Ecto neural progenitor cell (in vitro differentiated cells): ENCODE measurements at places on chromosomes 4 and X.

DNA sequence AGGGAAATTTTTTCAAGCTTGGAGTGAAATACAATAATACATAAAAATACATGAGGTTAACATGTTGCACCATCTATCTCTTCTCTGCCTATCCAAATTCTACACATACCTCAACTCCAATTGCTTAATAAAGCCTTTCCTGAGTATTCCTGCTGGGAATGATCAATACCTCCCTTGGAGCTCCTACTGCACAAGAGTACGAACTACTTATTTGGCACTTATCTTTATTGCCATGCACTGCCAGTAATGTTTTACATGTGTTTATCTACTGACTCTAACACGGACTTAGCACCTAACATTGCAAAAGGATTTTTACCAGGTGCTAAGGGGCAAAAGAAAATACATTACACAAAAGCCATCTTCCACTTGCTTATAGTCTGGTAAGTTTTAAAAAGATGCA lies 80.2 kb downstream of the ADGRA3 start:
- no peak for DNase-seq

DNA sequence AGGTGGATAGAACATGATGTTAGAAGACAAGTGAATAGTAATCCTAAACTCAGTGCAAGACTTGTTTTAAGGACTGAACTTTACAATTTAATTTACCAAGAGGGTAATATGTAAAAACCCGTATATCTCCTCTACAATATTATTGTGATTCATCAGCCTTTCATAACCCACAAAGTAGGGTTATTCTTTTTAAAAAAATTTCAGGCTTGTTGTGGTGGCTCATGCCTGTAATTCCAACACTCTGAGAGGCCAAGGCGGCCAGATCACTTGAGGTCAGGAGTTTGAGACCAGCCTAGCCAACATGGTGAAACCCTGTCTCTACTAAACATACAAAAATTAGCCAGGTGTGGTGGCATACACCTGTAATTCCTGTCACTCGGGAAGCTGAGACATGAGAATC lies 7.2 kb downstream of the IBSP start:
- no peak for DNase-seq

DNA sequence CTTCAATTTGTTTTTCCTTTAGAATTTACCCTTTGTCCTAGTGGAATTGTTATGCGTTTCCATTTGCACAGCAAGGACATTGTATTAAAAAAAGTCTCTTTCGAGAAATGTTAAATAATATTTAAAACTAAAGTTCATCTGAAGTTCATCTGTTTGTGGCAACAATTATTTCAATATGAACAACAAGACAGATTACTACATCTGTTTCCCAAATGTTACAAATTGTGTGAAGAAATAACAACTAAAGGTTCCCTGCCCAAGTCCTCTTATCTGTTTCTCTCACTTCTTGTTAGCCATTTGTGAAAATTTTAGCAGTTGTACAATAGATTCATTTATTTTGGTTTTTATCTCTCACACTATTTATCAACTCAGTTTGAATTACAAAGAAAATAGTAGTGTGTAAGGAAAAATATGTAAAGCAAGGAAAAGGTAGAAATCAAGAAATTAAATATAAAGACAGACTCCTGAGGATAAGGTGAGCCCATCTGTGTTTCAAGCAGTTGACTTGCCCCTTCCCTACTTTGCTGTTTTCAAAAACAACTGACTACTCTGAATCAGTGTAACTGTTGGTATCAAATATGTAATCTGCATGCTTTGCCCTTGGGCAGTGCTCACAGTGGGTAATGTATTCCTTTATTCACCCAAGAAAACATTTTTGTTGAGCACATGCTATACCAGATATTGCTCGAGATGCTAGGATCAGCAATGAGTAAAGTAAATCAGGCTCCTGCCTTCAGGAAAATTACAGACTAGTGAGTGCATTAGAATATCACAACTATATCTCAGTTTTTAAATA lies 118.9 kb upstream of the PCDH7 start:
- DNase-seq: no peak

DNA sequence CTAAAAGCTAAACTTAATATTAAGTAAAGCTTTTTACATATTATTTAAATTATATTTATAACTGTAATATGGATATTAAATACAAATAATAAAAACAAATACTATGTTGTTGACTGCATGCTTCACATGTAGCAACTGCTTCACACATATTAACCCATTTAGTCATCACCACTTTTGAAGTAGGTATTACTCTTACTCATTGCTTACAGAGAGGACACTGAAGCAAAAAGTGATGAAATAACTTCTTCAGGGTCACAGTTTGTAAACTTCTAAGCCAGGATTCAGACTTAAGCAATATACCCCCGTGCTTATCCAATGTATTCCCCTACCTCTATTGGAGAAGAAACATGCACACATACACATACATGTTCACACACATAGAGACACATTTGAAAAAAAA lies 166.6 kb downstream of the DKK2 start:
- no peak for DNase-seq

GRCh38 chrX:24491741-24492140 lies 26.7 kb downstream of the PDK3 start:
- no peak for DNase-seq

DNA sequence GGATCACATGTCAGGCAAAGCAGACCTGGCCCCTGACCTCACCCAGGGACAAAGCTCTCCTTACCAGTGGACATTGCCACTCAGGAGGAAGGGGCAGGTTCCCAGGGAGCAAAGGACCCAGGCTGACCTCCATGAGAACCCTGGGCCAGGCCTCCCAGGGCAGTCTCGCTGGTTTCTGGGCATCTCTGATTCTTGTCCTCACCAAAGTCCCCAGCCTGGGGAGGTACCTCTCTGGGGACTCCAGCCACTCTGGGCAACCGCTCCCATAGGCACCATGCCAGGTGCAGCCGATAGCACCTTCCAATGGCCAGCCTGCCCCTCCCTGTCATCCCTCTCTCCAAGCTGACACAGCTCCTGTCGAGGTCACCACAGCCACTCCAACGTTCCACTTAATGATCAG lies 7.9 kb downstream of the EVC2 start:
- no peak for DNase-seq

DNA sequence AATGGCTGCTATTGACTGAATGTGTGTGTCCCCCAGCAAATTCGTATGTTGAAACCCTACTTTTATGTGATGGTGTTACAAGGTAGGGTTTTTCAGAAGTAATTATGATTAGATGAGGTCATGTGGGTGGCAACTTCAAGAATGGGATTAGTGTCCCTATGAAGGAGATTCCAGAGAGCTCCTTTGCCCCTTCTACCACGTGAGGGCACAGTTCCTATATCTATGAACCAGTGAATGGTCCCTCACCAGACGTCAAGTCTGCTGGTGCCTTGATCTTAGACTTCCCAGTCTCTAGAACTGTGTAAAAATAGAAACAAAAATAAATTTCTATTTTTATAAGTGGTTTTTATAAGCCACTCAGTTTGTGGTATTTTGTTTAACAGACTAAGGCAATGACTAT lies 1137.6 kb upstream of the IGFBP7 start:
- no peak for DNase-seq

GRCh38 chrX:25125483-25125882 lies 109.7 kb upstream of the ARX start:
- DNase-seq: no peak

GRCh38 chr4:102478186-102478585 lies 23.0 kb upstream of the NFKB1 start:
- DNase-seq: no peak
